Activated T-cell treated with anti-CD3 and anti-CD28 coated beads, Interleukin-2, amount 50 U/mL, for 72 hours (primary cell): ENCODE measurements at places on chromosomes 3 and 15. TPM values are rescaled to one million over a fixed set of nuclear protein-coding genes. Genes with fewer than 3 reads are reported as not detected.

Gene UBP1
- total RNA-seq: 64.6 TPM

Gene AGBL1
- total RNA-seq: 0.14 TPM

Gene GUCA1C
- total RNA-seq: not detected

DNA sequence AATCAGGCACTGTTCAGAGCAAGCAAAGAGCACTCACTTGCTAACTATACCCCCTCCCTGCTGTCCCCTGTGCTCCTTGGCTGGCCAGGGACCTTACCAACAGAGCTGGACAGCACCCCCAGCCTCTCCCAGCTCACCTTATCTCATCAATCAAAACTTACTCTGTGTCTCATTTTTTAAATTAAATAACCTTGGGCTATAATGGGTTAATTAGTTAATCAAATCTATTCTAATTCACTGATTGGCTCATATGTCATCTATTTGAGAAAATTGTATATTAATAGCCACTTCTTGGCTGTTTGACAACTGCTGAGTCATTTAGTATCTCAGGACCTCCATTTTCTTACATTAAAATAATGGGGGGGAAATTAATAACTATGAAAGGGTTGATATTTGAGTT is 22.9 kb downstream of the IL5RA start:
- no peak for DNase-seq

GRCh38 chr3:41464858-41465257 is 265.6 kb downstream of the CTNNB1 start:
- DNase-seq: no peak

GRCh38 chr3:111311126-111311525 is 230.9 kb upstream of the CD96 start:
- no peak for DNase-seq

- DNase-seq: no peak
These were observed 25.7 kb downstream of the INSYN1 start for GRCh38 chr15:73727330-73727976.

GRCh38 chr3:192726385-192726784 is 956 bp downstream of the FGF12 start:
- no peak for DNase-seq

DNA sequence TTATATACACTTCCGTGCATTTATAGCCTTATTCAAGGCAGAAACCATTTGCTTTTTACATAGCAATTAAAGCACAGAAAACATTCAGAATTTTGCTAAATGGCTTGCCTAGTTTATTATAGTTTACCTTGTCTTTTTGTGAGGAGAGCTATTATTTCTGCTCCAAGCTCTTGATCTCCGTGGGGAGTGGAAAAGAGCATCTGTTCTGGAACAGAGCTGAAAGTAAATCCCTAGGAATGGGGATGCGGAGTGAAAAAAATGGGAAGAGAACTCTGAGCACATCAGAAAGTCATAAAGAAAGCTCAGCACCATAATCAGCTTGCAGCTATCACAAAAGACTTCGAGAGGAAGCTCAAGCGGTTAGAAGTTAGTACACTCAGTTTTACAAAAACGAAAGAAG is 1006.7 kb downstream of the ROBO2 start:
- DNase-seq: no peak

GRCh38 chr3:169496402-169496801 is 167.1 kb downstream of the MECOM start:
- no peak for DNase-seq

- DNase-seq: no peak
These were observed 38.5 kb downstream of the B3GNT5 start for GRCh38 chr3:183291497-183292031.
